Left lung (tissue), 14 donors: ENCODE measurements at places on chromosomes 2 and 18. TPM values are rescaled to one million over a fixed set of nuclear protein-coding genes. Genes with fewer than 3 reads are reported as not detected.

- H3K27ac ChIP-seq: no peak overlapping the region
- H3K36me3 ChIP-seq: no peaks in the 10 kb centered on the region
- H3K27me3 ChIP-seq: peaks cover 49% of the 10 kb centered on the region
- peaks cover 7% of the 10 kb centered on the region for H3K4me1 ChIP-seq
Measured at GRCh38 chr18:61334951-61335683, 1.9 kb downstream of the CDH20 start.

- H3K27ac ChIP-seq: peak overlapping the region; percentile 43
- peak; percentile 64 for DNase-seq
- no peaks in the 10 kb centered on the region for H3K27me3 ChIP-seq
- no peaks in the 10 kb centered on the region for H3K36me3 ChIP-seq
Measured at GRCh38 chr18:9951022-9951859, 37.4 kb downstream of the VAPA start.

GRCh38 chr18:13984080-13984479 is 68.7 kb upstream of the MC2R start:
- no peaks in the 10 kb centered on the region for H3K36me3 ChIP-seq
- H3K4me3 ChIP-seq: no peak overlapping the region
- peaks cover 3% of the 10 kb centered on the region for H3K27me3 ChIP-seq
- no peak for DNase-seq

- H3K4me3 ChIP-seq: no peak overlapping the region
- H3K27me3 ChIP-seq: no peaks in the 10 kb centered on the region
- DNase-seq: no peak
- no peaks in the 10 kb centered on the region for H3K36me3 ChIP-seq
Measured at GRCh38 chr2:221943076-221943810, 355.6 kb downstream of the PAX3 start.

- H3K36me3 ChIP-seq: no peaks in the 10 kb centered on the region
- no peak overlapping the region for H3K27ac ChIP-seq
- DNase-seq: no peak
Measured at GRCh38 chr2:201918616-201919307, 112.4 kb downstream of the CDK15 start.

DNA sequence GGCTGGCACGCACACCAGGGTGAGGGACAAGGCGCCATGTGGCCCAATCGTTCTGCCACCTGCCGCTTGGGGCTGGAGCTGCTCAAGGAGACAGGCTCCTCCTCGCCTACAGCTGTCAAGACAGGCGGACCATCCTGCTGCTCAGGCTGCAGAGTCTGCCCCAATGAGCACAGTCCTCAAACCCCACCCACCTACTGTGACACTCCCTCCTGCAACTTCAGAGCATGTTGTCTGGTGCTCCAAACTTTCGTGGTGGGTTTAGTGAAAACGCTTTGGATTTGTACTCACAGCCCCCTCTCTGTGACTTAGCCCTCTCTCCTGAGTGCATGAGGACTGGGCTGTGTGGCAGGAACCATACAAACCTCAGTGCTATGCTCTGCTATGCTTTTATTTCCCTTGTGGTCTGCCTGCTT is 23.2 kb upstream of the SLC35F6 start:
- DNase-seq: peak; percentile 82
- H3K27ac ChIP-seq: no peak overlapping the region
- H3K4me3 ChIP-seq: no peak overlapping the region
- H3K4me1 ChIP-seq: peaks cover 10% of the 10 kb centered on the region
- no peaks in the 10 kb centered on the region for H3K36me3 ChIP-seq

Gene ASB18
- not detected for total RNA-seq

Gene SRD5A2
- total RNA-seq: 0.09 TPM

Gene REG1B
- total RNA-seq: not detected

Gene LHCGR
- 0.13 TPM for total RNA-seq

Gene EPHA4
- total RNA-seq: 41.0 TPM

Gene UPP2
- not detected for total RNA-seq

Gene AP1S3
- total RNA-seq: 21.8 TPM
